Cortex of kidney (tissue), 1 donor: ENCODE measurements at places on chromosomes 2 and 18.

DNA sequence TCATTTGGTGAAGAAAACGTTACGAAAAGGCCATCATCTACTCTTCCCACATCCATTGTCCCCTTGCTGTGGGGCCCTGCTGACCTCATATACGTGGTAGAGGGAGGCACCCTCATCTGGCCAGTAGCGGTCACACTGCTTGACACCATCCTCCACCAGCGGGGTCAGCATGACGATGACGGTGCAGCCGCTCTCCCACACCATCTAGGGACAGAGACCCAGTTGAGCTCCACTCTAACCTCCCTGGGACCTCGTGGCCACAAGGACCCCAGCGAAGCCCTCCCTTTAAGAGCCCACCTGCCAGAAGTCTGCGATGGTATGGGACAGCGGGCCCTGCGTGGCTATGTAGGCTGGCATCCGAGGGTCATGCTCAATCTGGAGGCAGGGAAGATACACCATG, 13.1 kb downstream of the PTPRN start:
- no peak for DNase-seq

GRCh38 chr18:56168049-56168781, 470.2 kb downstream of the TXNL1 start:
- no peak for DNase-seq

DNA sequence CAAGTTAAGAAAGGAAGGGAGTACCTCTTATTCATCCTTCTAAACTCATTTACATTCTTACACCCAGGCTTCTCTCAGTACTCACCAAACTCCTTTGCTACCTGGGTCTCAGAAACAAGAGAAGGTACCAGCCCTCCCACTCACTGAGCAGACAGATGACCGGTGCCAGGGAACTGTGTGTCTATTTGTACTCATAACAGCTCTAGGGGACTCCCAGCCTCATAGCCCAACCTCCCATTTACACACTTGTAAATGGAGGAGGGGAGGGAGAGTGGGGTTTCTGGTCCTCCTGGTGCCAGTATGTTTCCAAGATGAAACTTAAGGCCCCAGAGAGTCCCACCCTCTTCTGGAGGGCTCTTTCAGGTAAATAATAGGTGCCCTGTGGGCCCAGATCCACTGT, 42.8 kb upstream of the SIGLEC15 start:
- DNase-seq: no peak

DNA sequence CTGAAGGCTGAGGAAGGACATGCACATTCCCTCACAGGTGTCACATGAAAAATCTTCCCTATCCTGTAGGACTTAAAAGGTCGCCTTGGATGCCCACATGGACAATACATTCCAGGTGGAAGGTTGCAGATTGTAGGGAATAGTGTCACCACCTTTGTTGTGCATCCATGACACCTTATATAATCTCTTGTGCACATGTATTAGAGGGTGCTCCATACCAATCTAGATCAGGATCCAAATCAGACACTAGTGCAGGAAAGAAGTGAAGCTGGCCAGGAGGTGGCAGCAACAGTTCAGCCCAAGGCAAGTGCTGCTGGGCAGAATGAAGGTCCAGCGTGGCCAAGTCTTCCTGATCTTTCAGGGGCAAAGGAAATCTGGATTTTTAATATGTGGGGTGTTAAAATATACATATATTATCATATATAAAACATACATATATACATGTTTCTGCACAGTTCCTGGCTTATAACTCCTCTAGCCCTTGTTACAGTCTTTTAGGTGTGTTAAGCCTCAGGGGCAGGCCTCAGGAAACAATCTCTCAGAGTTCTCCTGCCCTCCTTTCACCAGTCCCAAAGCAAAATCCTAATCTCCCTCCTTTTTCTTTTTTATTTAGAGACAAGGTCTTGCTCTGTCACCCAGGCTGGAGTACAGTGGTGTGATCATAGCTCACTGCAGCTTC, 16.6 kb downstream of the NIF3L1 start:
- no peak for DNase-seq

DNA sequence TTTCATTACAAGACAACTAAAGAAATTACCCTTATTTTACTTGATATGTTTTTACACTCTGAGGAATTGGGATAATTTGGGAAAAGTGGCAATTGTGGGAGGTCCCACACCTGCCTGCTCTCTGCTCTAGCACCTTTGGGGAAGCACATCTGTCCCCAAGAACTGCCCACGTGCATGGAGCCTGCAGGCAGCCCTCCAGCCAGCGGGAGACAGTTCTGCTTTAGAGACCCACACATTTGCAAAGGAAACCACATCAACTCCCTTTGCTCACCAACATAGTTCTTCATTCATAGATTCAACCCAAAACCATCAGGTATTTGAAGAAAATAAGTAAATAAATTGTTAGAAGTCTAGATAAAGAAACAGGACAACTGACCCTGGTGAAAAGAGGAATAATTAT, 239.9 kb upstream of the ID2 start:
- no peak for DNase-seq

DNA sequence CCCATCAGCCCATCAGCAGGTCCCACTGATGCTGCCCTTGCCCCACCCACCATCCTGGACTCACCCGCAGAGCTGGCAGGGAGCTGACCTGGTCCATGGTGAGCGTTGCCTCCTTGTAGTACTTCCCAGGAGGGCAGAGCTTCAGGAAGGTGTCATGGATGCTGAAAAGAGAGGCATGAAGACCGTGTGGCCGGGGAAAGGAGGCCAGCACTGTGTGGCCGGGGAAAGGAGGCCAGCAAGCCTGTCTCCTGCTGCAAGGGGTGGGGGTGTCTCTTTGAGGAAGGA, 11.9 kb downstream of the CIB4 start:
- DNase-seq: no peak

GRCh38 chr2:240819858-240820606, at the start of gene KIF1A:
TSS of gene KIF1A (minus strand) at chr2:240820219. CDS start at chr2:240797752, 22,467 bp downstream.
- DNase-seq: no peak
